CD4-positive, alpha-beta T cell treated with Interleukin-15 for 1 hour (primary cell): ENCODE measurements at places on chromosomes 6 and 20.

- DNase-seq = peak; percentile 55
Measured at GRCh38 chr20:38167851-38168760, 3.0 kb upstream of the TGM2 start.

DNA sequence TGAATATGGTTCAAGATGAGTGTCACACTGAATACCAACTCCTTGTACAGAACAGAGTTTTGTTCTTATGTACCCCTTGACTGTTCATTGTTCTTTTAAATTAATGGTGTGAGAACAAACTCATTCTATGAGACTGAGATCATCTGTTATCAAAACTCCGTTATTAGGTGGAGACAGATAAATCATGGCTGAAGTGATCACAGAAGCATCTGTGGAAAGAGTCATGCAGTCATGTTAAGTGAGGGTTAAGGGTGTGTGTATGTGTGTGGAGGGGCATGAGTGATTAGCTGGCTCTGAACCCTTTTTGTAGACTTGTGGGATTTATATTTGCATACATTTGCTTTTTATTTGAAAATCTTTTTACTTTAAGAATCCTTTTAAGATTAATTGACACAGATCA, 24.7 kb downstream of the ADGRG6 start:
- DNase-seq = no peak

DNA sequence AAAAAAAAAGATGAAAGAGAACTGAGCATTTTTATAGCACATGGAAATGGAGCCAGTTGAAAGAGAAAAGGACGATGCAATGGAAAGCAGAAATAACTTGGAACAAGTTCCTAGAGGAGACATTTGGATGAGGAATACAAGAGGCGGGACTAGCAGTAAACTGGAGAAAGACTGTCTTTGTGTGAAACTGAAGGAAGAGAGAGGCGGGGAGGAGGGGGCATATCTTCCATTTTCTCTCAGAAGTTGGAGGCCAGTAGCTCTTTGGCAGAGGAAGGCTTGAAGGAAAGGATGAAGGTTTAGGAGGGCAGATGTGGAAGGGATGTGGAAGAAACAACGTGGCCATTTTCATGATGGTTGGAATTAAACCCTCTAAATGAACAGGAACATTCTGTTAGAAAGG, 33.0 kb upstream of the ADGRF1 start:
- DNase-seq = no peak

- DNase-seq = no peak
Measured at GRCh38 chr6:15338476-15338875, 92.6 kb downstream of the JARID2 start.

- no peak for DNase-seq
Measured at GRCh38 chr6:159325476-159325875, 156.3 kb downstream of the FNDC1 start.

DNA sequence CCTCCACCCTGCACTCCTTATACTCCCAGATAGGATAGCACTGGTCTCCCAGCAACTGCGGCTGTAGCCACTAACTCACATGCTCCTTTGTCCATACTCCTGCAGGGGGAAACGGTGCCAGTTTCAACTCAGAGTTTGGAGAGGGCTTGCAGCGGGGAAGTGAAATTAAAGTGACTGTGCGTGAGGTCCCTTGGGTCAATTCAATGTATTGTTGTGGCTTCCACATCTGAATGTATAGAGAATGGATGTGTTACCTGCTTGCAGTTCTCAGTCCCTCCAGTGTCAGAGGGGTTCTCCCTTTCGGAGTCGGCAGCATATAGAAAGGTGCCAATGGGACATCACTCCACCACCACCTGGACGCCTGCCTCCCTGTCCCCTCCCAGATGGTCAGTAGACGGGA, 93.6 kb upstream of the CNKSR3 start:
- no peak for DNase-seq

DNA sequence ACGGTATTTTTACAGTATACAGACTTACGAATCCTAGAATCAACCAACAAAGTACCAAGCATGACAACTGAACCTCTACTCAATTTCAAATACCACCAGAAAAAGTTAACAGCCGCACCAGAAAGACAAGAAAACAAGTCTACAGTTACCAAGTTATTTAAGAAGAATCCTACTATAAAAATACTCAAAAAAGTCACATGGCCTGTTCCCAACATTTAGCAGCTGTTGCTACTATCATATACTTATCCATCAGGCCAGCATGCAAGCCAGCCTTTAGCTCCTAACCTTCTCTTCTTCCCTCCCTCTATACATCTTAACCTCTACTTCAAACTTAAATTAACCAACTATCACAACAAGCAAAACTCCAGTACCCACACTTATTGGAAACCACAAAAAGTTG, 1.9 kb downstream of the SYNCRIP start:
- no peak for DNase-seq

DNA sequence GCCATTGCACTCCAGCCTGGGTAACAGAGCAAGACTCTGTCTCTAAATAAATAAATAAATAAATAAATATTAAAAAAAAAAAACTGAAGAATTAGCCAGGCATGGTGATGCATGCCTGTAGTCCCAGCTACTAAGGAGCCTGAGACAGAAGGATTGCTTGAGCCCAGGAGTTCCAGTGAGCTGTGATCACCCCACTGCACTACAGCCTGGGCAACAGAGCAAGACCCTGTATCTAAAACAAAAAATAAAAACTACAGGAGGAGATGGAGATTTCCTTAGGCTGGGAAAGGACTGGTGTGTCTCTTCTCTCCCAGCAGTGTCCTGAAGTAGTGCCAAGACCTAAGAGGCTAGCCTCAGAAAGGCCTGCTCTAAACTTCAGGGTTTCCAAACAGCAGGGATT, 8.1 kb upstream of the GTF3C6 start:
- no peak for DNase-seq

GRCh38 chr20:61191096-61191495, 61.0 kb upstream of the CDH4 start:
- no peak for DNase-seq

DNA sequence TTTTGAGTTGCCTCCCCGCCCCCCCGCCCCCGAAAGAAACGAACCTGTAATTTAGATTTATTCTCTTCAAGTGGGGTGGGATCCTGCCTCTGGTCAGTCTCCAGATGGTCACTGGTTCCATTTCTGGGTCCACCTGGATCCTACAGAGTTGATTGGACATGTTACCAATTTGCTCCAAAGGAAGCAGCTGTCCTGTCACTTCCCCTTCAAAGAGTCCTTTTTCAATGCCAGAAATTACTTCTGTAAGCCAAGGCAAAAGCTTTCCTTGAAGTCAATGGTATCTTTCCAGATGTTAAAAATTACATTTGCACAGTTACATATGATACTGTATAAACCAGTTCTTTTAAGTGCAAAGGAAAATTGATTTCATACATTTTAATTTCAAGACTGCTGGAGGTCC, 12.0 kb upstream of the ANKRD60 start:
- no peak for DNase-seq

GRCh38 chr6:2124260-2124709, 121.1 kb downstream of the GMDS start:
- DNase-seq = no peak

- DNase-seq = no peak
Measured at GRCh38 chr20:49710971-49711666, 2.6 kb downstream of the B4GALT5 start.

DNA sequence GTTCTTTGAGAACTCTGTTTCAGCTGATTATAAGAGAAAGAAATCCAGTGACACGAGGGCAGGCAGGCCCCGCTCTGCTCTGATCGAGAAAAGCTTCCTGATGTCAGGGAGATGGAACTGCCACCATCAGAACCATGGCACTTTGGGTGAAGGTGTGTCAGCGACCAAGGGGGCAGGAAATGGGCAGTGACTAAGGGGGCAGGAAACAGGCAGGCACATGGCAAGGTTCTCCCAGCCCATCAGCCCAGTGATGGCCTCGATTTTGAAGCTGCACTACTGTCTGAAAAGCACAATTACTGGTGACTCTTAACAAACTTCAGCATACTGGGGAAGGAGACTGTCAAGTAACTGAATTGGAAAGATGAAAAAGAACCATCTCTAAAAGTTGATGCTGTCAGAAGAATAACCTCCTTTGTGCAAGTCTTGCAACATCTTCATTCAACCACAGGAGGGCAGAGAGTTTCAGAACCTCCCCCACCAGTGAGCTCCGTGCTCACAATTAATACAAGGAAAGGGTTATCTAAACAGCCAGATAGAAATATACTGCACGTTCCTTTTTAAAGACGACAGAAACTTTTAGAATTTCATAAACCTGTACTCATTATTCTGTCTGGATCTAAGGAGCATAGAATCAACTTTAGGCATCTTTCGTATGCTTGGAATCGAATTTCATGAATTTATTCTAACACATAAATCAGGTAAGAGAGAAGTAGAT, 39.1 kb downstream of the TMX4 start:
- DNase-seq = no peak

DNA sequence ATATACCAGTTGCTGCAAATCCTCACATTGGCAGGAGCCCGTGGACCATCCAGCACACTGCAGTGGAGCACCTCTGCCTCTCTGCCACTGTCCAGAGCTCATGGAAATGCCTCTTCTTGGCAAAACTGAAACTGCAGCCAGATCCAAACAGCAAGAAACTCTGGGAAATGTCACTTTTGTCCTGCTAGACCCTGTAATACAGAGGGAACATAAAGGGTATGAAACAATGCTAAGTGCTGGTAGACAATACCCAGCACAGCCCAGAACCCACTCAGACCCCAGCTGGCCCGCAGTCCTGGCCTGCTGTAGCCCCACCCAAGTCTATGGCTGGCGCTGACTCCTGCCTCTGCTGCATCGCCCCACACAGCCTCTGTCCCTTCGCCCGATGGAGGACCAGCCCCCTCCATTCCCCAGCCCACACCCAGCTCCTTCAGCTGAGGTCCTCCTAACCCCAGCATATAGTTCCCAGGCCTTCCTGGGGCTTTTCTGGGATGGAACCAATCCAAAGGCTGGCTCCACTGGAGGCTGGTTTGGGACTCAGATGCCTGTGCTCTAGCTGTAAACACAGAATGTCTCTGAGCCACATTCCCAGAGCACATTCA, 242.5 kb downstream of the LRFN2 start:
- no peak for DNase-seq

DNA sequence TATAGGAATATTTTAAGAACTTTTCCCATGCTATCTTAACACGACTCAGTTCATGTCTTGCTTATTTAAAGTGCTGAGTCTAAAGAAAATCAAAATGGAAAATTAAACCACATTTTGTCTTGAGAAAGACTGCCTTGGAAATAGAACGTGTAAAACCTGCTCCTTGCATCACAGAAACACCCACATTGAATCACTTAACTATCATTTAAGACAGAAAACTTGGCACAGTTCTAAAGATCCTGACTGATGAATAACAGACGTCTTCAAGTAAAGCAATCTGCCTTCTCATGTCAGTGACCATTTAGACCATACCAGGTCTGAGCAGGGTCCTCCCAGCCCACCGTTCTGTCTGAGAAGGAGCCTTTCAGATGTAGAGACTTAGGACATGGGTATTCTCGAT, 7.4 kb downstream of the PERP start:
- no peak for DNase-seq

DNA sequence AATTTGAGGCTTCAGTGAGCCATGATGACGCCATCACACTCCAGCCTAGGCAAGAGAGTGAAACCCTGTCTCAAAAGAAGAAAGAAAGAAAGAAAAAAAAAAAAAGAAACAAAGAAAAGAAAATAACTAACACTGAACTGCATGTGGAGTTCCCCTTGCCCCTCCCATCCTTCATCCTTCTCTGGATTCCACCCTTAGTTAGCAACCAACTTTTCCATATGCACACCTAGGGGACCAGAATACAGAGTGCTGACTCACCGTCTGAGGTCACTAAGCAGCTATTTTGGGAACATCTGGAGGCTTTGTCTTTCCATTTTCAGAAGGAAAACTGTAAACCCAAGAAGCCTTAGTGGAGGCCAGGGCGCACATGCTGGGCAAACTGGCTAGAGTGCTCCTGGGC, 257.4 kb downstream of the MAFB start:
- no peak for DNase-seq

GRCh38 chr6:37134036-37134395, 35.9 kb upstream of the PIM1 start:
- no peak for DNase-seq

- no peak for DNase-seq
Measured at GRCh38 chr6:152330961-152331360, 306.2 kb downstream of the SYNE1 start.

DNA sequence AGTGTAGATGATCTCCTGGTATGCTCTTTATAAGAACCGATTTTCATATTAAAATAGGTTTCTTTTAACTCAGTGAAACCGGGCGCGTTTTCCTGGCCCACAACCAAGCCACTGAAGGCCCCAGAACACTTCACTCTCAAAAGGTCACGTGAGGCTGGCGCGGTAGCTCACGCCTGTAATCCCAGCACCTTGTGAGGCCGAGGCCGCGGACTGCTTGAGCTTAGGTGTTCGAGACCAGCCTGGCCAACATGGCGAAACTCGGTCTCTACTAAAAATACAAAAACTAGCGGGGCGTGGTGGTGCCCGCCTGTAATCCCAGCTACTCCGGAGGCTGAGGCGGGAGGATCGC, 402 bp upstream of the TAF8 start:
- peak; percentile 50 for DNase-seq

- no peak for DNase-seq
Measured at GRCh38 chr6:113190170-113190569, 667.0 kb upstream of the MARCKS start.

- DNase-seq = no peak
Measured at GRCh38 chr6:53707108-53707897, 41.7 kb upstream of the KLHL31 start.

DNA sequence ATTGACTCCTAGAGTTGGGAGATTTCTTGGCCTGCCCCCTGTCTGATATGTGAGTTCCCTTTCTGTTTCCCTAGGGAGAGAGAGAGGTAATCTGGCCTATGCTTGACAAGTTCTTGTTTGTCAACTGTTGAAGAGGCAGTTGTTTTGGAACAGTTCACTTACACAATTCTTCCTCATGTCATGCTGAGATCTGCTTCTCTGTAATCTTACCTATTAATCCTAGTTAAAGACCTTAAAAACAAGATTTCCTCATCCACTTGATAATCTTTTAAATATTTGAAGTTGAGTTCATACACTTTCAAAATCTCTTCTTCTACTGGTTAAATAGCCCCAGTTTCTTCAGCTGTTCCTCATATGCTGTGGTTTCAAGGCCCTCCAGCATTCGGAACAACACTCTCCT, 89.9 kb downstream of the FIG4 start:
- no peak for DNase-seq

- DNase-seq = no peak
Measured at GRCh38 chr6:28264834-28265401, 2.0 kb upstream of the ZSCAN26 start.

- no peak for DNase-seq
Measured at GRCh38 chr6:152566103-152566875, 70.9 kb downstream of the SYNE1 start.

GRCh38 chr6:151436802-151437201, 15.1 kb downstream of the RMND1 start:
- no peak for DNase-seq

- no peak for DNase-seq
Measured at GRCh38 chr20:58518896-58519593, 3.8 kb upstream of the APCDD1L start.
